ENCODE measurements at places on chromosomes 1 and 21.

DNA sequence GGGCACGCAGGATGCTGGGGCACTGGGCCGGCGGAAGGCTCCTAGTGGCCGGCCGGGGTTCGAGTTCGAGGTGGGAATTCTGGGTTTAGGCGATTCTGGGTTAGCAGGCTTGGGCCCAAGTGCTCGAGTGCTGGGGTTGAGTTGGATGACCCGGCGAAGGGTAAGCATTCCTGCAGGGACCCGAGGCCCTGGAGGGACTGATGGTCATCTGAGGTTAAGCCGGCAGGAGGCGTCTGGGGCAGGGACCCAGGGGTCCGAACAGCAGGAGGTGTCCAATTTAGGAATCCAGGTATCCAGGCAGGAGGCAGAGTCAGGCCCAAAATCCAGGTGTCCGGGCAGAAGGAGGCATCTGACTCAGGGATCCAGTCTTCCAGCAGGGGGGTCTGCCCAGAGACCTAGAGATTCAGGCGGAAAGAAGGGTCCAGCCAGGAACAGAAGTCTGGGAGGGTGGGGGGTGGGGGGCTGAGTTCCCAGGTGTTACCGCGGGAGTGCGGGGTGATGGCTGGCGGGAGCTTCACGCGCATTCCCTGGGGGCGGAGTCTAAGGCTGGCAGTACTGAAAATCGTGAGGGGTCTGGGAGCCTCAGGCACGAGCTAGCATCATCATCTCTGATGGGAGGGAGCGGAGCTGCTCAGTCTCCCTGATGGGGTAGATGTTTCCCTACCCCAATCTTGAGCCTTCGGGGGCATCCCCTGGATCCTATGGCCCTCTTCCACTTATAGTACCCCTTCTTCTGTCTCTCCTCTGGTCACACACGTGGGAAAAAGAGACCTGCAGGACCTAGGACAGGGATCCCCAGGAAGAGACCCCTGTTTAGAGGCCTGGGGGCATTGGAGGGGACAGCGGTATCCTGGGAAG lies 585 bp downstream of the GPR3 start:
- DNase-seq = peak; percentile 66

GRCh38 chr1:54701996-54702395 lies 13.7 kb upstream of the TTC4 start:
- DNase-seq = no peak

GRCh38 chr1:117433943-117434342 lies 66.7 kb downstream of the MAN1A2 start:
- DNase-seq = no peak

DNA sequence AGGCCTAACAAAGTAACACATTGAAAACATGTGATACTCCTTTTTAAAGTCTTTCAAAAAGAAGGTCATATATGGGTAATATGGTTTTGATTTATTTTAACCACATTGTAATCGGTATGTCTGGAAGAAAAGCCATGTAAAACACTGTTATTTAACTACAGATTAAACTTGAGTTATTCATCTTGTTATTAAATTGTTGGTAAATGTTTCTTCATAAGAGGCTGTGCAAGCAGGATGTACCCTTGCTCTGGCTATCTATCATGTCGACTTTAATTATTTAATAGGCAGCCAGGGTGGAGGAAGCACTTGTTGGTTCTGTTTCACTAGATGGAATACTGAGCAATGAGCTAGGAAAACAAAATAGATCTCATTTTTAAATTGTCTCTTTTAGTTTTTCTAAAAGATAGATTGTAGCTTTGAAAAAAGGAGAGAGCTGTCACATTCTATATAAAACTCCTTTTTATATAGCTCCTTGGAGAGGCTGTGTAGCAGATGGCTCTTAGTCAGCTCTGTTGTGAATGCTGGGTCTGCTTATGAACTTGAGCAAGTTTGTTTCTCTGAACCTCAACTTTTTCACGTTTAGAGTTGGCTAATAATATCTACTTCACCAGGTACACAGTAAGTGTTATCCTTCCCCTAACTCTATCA lies 39.5 kb downstream of the LRRC8B start:
- no peak for DNase-seq

- DNase-seq = peak; percentile 87
These were observed 29.0 kb downstream of the DUSP10 start for GRCh38 chr1:221712776-221713431.

DNA sequence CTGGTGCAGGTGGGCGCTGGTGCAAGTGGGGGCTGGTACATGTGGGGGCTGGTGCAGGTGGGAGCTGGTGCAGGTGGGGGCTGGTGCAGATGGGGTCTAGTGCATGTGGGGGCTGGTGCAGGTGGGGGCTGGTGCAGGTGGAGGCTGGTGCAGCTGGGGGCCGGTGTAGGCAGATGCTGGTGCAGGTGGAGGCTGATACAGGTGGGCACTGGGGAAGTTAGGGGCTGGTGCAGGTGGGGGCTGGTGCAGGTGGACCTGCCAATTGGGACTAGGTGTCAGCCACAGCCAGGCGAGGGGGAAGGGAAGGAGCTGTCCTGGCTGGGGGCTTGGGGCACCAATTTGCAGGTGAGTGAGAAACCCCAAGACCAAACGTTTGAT lies 46.5 kb upstream of the TLR5 start:
- no peak for DNase-seq

GRCh38 chr1:26283279-26283853 lies 3.5 kb downstream of the SH3BGRL3 start:
- peak; percentile 45 for DNase-seq

GRCh38 chr21:31397030-31397429 lies 53.0 kb upstream of the TIAM1 start:
- no peak for DNase-seq

- DNase-seq = no peak
These were observed 121.3 kb downstream of the SEC16B start for GRCh38 chr1:177848577-177848976.

DNA sequence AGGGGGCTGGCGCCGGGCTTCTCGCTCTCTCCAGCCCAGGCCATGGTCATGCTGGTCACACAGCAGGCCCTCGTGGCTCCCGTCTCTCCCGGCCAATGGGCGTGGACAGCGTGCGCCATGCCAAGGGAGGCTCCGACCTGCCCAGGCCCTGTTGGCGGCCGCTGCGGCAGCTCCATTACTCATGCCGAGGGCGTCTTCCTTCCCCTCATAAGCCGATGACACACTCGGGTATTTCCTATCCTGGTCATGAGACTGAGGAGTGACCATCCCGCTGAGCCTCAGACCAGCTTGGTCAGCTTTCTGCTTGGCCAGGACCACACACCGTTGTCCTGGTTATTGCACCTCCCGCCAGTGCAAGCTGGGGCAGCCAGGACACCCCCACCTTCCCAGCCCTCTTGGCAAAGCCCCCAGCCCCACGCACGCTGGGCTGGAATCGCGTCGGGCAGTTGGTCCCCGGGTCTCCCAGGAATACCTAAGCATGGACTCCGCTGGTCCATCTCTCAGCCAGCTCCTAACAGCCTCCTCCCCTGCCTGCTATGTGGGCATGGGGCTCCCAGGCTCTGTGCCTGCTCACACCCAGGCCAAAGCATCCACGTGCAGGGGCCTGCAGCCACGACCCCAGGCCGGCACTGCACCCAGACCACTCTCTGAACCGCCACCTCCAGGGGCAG lies 49.8 kb downstream of the ARHGEF16 start:
- no peak for DNase-seq

DNA sequence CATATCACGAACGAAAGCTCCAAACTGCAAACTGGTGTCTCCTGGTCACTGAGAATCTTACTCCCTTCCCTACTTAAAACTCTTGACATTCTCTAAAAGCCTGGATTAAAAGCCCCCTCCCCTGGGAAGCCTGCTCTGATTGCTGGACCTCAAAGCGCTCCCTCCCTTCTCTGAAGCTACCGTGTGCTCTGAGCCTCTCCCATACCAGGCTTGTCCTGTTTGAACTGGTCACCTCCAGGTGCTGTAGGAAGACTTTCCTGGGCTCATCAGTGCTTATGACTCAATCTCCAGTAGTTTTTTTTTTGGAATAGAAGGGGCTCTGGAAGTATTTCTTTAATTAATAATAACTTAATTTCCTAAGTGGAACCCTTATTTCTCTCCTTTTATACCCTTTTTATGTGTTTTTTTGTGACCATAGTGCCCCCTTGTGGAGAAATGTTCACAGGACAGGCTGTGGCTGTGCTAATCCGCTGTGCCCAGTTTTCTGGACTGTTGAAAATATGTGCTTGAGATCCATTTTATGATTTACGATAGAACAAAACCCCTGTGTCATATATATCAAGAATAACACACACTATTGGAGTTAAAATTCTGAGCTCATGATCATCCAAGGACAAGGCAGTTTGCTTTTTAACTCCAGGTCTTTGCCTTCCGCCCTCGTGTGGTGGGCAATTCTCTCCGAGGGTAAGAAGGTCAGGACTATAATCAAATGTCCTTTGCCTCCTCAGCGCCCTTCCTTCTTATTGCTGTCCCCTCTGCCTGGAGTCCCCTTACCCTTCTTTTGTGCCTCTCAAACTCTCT lies 16.9 kb downstream of the MTARC1 start:
- no peak for DNase-seq

GRCh38 chr1:1318131-1318652 lies 6.3 kb downstream of the INTS11 start:
- DNase-seq = no peak

- no peak for DNase-seq
These were observed 94.1 kb downstream of the CLDN17 start for GRCh38 chr21:30072496-30072895.

- peak; percentile 92 for DNase-seq
These were observed at the start of gene TRAF5 for GRCh38 chr1:211326528-211327345. TRAF5 (plus strand) TSS chr1:211326833; CDS start chr1:211353240, 26,407 bp downstream.

DNA sequence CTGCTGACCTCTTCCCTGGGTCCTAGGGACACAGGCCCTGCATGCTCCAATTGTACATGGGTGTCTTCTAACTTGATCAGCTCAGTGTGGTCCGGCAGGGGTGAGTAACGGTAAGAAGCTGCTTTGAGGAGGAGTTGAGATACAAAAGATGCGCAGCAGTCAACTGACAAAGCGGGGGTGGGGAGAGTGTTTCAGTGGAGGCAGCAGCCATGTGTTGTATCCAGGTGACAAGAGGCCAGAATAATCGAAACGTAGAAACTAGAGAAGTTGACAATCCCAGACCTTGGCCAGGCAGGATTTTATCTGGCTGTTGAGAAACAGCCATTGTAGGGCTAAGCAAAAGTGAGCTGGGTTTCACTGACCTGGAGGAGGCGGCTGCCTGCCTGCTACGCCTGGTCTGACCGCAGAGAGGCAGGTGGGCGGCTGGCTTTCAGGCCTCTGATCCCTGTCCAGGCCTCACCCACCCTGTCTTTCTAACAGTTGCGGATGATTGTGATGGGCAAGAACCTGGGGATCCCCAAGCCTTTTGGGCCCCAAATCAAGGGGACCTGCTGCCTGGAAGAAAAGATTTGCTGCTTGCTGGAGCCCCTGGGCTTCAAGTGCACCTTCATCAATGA lies 28.8 kb downstream of the PADI6 start:
- no peak for DNase-seq

GRCh38 chr1:60126723-60127122 lies 53.2 kb upstream of the C1orf87 start:
- DNase-seq = no peak

DNA sequence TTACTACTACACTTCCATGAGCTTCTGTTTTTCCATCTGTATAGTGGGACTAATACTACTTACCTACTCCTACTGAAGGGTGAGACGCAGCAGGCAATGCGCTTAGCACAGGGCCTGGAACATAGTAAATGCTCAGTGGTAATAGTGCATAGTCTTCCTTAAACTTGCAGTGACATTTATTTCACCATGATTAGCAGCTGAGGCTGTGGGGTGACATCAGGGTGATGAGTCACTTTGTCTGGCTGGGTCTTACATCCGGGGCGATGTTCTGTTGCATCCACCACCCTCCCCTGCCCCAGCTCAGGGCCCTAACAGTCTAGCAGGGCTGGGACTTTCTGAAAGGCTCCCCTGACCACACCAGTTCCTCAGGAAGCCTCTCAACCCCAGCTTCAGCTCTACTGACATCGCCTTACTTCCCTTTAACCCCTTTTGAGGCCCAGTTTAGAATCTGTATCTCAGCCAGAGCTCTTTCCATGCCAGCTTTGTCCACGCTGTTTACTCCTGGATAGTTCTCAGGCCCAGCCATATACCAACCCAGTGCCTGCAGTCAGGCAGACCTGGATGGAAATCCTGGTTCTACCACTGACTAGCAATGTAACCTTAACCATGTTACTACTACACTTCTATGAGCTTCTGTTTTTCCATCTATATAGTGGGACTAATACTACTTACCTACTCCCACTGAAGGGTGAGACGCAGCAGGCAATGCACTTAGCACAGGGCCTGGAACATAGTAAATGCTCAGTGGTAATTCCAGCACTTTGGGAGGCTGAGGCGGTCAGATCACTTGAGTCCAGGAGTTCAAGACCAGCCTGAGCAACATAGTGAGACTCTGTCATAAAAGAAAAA lies 66.3 kb downstream of the CD58 start:
- peak; percentile 94 for DNase-seq

GRCh38 chr1:96808191-96808590 lies 86.6 kb downstream of the PTBP2 start:
- no peak for DNase-seq

DNA sequence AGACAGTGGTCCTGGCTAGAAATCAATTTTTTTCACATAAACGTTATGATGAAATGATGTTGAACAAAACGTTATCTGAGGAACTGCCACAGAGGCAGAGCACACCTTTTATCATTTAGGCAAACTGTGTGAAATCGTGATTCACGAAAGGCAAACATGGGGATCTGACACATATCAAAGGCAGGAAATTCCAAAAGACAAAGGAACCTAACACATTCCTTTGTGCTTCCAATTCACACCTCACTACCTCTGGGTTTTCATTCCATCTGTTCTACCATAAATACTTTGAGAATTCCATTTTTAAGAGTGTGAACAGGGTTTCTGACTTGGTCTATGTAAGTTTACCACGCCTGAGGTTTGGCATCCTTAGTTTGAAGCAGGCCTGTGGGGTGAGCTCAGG lies 119.5 kb upstream of the KRTAP19-8 start:
- no peak for DNase-seq

DNA sequence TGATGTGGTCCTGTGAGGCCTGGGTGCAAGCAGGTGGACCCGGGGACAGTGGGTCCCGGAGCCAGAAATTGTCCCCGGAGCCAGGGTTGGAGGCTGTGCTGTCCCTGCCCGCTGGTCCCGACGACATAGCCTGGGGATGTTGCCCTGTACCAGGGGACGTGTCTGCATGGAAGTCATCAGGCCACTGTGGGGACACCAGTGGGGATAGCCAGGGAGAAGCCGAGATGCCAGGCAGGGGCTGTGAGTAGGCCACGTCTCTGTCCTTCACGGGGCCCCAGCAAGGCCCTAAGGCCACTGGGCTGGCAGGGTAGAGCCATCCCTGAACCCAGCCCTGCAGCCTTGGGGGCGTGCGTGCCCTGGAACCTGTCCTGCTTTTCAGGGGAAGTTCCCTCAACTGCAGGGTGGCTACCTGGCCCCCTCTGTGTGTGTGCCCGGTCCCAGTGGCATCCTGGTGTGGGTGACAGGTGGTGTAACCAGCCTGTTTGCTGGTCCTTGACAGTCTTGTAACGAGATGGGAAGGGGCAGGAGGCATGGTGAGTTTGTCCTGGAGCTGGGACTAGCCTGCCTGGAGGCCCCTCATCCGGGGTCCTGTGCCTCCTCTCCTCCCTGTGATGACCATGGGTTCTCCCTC lies 73.2 kb downstream of the OBSCN start:
- DNase-seq = peak; percentile 70
